Fibroblast of lung (primary cell): ENCODE measurements at places on chromosomes 13 and 19. TPM values are rescaled to one million over a fixed set of nuclear protein-coding genes. Genes with fewer than 3 reads are reported as not detected.

The SELENOV gene
- total RNA-seq, result not detected in 2 replicates

The KCNJ14 gene
- 0.26 and 0.50 TPM in 2 replicates for total RNA-seq

The FCER2 gene
- not detected in 2 replicates for total RNA-seq

The ZNF441 gene
- 11.8 and 21.1 TPM in 2 replicates for total RNA-seq

The NLRP9 gene
- not detected in 2 replicates for total RNA-seq
